Activated CD4-positive, alpha-beta T cell treated with anti-CD3 and anti-CD28 coated beads, Interleukin-2, amount 50 U/mL, for 1 hour (primary cell): ENCODE measurements at places on chromosomes 13 and 19.

GRCh38 chr19:53871454-53871853, 3.8 kb downstream of the MYADM start:
- DNase-seq: no peak

DNA sequence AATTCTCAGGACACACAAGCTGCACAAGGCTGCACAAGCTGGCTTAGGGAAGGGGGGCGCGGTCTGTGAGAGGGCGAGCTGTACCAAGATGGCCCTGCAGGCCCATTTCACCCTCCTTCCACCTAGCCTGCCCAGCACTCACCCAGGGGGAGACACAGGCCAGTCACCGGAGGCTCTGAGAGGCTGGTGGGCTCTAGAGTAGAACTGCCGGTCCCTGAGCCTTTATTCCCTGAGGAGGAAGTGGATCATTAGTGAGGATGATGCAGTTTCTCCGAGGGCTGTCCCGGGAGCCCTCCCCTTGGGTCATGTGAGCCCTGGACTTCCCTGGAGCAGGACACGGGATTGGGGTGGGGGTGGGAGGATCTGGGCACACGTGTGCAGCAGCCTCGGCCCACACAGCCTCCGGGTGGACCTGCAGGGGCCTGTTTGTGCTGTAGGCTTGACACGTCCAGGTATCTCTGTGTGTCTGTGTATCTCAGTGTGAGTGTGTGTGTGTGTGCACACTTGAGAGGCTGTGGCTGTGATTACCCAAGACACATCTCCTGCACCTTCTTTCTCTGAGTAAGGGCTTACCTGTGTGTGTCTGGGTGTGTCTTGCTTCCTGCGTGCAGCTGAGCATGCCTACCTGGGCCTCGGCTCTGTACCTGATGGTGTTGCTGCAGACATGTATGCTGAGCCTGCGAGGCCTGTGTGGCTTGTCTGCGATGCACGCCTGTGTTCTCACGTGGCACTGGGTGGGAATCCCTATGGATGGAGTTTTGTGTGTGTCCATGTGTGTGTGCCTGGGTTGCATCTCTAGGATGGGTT, at the start of gene ACP5:
Gene ACP5 (minus strand): TSS at position 195 of the 807 bp plus-strand sequence. CDS start 328 bp downstream, outside the sequence.
- no peak for DNase-seq

DNA sequence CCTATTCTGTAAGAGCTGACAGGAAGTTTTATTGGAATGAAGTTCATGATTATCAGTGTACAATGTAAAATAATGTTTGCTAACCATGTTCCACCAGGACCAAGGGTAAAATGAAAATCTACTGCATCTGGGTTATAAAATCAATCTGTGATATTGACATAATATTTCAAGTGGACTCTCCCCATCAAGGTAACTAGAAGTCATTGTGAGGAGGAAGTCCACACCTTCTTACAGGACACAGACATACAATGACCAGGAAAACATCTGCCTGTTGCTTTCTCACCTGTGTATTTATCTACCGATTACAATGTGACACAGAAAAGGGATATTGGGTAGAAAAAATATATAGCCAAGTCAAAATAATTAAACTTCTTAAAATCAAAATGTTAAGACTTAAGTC, 140.7 kb upstream of the RFC3 start:
- no peak for DNase-seq

GRCh38 chr19:46131485-46132143, 7.1 kb upstream of the IGFL3 start:
- DNase-seq: no peak

DNA sequence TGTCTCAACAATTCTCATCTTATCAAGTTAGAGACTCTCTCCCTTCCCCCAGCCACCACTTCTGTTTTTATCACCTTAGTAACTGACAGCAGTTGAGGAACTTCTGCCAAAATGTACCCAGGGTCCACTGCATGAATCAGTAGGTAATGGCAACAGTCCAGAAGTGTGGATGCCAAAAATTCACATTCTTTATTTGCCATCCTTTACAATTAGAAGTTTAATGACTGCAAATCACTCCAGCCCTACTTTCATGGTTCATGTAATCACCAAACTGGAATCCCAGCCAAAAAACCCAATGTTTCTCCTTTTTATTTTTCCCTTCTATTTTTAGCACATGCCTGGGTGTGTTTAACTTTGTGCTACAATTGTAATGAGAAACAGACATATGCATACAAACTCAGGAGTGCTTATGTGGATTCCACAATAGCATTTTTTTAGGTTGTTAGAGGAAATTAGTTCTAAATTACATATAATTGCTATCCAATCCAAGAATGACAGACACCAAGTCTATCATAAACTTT, 243.5 kb downstream of the RGCC start:
- DNase-seq: no peak

GRCh38 chr19:5646703-5647102, 23.8 kb downstream of the SAFB start:
- no peak for DNase-seq

DNA sequence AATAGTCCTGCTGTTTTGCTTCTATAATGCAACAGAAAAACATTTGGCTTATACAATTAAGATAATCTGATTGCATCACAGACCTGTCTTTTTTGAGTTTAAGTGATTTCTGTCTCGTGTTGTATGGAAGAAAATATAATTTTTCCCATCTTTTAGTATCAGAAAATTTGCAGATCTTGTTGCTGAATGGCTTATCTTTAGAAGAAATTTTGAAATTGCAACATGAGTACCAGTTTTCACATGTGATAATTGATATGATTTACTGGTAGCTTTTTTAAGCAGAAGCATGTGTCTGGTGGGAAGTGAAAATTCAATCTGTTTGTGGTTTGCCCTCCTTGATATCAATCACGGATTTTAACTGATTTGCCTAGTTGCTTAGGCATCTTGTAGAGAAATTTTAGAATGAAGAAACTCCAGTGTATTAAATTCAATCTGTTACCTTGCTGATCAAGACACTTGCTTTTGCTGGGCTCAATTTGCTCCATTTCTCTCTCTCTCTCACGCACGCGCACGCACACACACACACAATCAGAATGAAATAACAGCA, 89.8 kb upstream of the MYCBP2 start:
- no peak for DNase-seq
